ENCODE measurements at places on chromosomes 16 and 17.
A peak's percentile ranks its signal among the peaks of the same experiment; 100 is the strongest.

DNA sequence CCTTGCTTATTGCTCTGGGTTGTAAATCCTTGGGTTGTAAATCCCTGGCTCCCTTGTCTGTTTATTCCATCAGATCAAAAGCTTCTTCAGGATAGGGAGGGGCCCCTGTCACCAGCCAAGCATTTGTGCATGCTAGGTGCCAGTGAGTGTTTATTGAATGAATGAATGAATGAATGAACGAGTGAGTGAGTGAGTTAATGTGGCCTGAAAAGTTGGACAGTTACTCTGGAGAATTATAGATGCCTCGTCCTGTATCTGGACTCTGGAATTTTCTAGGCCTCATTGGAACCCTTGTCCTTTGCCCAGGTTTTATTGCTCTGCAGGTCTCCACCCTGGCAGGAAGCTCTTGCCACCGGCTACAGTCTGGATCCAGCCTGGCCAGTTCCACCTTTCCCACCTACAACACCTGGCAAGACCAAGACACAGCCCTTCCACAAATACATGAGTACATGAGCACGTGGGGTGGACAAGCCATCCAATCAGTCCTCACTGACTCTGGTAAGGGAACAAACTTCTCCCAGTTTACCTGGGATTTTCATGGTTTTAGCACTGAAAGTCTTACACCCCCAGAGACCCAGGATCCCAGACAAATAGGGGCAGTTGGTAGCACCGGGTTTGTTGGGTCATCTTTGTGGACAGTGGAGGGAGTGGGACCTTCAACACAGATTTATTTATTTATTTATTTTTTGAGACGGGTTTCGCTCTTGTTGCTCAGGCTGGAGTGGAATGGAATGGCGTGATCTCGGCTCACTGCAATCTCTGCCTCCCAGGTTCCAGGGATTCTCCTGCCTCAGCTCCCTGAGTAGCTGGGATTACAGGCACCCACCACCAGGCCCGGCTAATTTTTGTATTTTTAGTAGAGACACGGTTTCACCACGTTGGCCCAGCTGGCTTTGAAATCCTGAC is 14.7 kb upstream of the CDH1 start:
- DNase-seq = no peak

- no peak for DNase-seq
These were observed 60.4 kb downstream of the HS3ST2 start for GRCh38 chr16:22874394-22874793.

- no peak for DNase-seq
These were observed 280.6 kb upstream of the SALL1 start for GRCh38 chr16:51431517-51432241.

GRCh38 chr17:75689441-75689873 is 22.3 kb downstream of the SAP30BP start:
- no peak for DNase-seq

DNA sequence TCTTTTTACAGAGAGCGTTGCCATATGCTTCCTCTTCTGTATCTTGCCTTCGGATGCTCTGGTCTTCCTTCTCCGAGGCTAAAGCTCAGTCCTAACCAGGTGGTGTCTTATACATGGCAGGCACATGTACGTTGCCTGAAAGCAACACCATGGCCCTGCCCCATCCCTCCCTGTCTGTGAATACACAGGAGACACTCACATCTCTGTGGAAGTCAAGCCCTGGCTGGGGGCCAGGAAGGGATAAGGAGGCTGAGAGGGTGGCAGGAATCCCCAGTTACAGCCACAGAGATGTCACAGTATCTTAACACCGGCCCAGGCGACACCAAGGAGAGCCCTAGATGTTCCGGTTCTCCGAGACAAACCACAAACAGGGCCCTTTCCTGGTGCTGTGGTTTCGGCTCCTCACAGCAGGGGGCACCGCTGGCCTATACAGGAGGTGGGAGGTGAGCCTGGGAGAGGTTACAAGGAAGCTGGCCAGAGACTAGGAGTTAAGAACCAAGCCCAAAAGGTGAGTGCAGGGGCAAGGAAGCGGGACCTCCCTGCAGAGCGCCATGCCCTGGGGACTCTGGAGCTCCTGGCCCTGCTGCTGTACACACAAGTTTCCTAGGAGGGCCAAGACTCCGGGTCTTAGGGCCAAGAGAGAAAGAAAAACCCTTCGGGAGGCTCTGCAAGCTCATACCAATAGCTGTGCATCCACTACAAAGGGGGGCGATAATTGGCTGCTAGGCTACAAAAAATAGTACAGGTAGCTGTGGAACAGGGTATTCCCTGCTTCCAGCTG is 41.7 kb downstream of the SRL start:
- peak; percentile 75 for DNase-seq

- DNase-seq = no peak
These were observed 74.5 kb downstream of the RPGRIP1L start for GRCh38 chr16:53629151-53629550.

GRCh38 chr17:30323895-30324319 is 9.9 kb downstream of the TMIGD1 start:
- DNase-seq = no peak

- DNase-seq = no peak
These were observed 6.8 kb downstream of the TPSG1 start for GRCh38 chr16:1218061-1218929.

DNA sequence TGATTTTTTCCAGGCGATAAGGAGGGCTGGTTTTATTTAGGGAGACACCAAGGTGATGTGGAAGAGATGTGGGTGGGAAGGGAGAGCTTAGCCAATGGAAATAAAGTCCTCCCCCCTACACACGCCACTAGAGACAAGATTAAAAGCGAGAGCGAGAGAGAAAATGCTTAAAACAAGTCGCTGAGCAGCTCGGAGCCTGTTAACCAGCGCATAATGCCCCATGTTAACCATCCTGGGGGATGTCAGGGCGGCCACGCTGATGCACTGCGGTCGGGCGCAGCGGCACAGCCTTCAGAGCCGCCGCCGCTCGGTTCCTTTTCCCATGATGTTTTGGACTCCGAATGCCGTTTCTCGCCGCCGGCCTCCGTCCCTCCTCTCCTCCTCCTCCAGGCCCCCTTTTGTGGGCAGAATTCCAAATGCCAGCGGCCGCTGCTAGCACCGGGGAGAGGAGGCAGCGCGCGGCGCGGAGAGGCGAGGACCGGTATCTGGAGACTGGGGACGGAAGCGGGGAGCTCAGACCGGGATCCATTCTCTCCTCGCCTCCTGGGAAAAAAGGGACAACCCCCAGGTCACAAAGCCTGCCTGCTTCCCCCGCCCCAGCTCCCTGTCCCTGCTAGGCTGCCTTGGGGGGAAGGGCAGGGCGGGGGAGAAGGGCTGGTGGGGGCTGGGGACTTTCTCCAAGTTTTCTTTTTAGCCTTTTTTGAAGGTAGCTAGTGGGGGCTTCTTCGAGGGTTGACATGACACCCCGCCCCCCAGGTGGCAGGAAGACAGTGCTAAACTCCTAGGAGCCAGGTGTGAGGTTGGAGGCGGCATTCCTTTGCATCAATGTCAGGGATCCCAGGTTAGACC is 98.1 kb upstream of the CCL2 start:
- DNase-seq = peak; percentile 64

DNA sequence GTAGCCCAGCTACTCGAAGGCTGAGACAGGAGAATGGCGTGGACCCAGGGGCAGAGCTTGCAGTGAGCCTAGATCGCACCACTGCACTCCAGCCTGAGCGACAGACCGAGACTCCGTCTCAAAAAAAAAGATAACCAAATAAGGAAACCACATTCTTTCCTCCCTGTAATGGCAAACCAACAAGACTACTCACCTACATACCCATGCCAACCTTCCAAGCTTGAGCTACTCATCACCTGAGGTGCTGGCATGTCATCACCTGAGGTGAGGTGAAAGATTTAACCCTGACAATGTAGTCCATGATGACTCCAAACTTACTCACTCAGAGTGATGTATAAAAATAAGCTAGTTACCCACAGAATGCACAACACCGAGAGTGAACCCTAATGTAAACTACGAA is 85.2 kb downstream of the SMG6 start:
- DNase-seq = no peak

DNA sequence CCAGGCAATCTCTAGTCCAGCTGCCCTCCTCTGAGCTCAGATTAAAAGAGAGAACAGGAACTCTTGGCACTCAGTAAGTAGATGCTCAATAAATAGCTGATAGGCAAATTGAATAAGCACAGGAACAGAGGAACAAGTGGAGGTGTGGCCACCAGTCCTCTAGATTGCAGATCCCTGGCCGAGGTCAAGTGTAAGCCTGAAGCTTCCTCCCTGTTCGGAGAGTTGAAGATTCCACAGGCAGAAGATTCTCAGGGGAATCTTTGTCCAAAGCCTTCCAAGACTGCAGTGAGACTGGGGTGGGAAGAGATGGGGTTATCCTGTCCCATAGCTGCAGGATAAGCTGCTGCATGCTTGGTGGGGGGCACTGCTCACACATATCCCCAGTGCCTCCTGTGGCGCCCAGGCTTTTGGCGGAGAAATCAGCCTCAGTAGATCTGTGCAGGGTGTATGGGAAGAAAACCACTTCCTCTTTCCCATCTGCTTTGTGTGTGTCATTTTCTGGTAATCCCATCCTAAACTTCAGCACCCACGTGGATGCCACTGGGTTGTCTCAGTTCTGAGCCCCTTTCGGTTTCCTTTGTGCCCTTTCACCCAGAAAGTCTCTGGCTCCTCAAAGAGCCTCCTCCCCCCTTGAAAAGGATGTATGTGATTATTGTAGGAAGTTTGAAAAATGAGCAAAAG is 12.1 kb downstream of the CD300A start:
- DNase-seq = peak; percentile 5

DNA sequence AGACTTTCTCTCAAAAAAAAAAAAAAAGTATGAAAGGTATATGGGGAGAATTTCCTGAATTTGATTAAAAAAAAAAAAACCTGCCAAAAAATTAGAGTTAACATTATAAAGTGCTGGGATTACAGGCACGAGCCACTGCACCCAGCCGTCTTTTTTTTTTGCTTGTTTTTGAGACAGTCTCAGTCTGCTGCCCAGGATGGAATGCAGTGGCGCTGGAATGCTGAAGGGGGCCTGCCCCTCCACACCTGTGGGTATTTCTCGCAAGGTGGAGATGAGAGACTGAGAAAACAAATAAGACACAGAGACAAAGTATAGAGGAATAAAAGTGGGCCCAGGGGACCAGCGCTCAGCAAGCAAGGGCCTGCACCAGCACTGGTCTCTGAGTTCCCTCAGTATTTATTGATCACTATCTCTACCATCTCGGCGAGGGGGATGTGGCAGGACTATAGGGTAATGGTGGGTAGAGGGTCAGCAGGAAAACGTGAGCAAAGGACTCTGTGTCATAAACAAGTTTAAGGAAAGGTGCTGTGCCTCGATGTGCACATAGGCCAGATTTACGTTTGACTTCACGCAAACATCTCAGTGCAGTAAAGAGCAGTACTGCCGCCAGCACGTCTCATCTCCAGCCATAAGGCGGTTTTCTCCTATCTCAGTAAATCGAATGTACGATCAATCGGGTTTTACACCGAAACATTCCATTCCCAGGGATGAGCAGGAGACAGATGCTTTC is 117.2 kb downstream of the GOSR1 start:
- DNase-seq = no peak

- DNase-seq = no peak
These were observed 24.3 kb downstream of the HLF start for GRCh38 chr17:55289106-55289446.

- no peak for DNase-seq
These were observed 540 bp upstream of the RPL38 start for GRCh38 chr17:74202938-74203337.

- no peak for DNase-seq
These were observed 15.7 kb downstream of the GNAO1 start for GRCh38 chr16:56206951-56207350.

GRCh38 chr17:39765175-39765574 is 27.4 kb downstream of the GRB7 start:
- no peak for DNase-seq

DNA sequence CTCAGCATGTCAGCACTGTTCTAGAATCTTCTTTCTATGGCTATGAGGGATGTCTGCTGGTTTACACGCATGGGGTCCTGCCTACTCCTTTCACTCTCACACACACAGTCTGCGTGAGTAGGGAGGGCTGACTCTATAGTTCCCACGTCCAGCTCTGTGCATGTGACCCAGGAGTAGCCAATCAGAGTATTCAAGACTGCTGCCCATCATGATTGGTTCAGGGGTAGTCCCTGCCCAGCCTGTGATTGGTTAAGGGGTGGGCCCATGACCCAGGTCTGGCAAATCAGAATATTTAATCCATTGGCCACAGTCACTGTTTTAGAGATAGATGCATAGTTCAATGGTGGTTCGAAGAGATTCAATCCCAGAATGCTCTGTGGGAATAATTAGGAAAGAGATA is 151.3 kb upstream of the IRX3 start:
- no peak for DNase-seq

- peak; percentile 88 for DNase-seq
These were observed 80.1 kb downstream of the DNAH17 start for GRCh38 chr17:78497115-78497540.

DNA sequence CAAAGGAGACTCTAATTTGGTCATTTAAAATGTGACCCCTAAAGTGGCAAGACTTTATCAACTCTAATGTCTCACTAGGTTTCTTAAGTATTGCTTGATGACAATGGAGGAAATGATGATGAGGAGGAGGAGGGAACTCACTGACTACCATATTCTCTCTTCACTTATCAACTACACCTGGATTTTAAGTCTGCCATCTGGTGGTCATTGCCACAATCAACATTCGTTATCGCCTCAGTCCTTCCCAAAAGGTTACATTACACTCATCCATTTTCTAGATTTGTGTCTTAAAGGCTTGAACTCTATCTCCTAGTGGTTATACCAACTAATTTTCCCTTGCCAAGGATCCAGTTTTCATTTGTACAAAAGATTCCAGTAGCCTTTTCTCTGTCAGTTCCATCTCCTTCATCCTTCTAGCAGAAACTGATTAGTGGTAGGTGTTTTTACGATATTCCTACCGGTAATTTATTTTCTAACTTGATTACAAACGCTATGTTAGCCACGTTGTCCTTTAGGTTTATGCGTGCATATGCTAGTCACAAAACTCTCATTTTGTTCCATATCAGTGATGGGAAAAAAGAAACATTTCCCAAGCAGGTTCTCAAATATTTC is 114.6 kb upstream of the NOG start:
- peak; percentile 35 for DNase-seq

DNA sequence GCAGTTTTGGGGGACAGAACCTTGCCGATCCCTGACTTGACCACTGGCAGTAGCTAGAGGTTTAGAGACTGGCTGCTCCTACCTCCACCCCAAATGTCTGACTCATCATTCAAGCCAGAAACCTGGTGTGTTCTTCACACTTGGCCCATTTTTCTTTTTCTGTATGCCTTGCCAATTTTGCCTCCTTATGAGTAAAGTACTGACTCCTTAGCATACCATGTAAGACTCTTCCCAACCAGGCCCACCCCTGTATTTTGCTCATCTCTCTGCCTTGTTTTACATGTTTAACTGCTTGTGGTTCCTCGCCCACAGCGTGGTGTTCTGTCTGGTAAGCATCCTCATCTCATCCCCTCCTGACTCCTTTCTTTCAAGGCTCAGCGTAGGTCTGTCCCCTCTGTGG is 37.9 kb downstream of the NUP88 start:
- no peak for DNase-seq

- peak; percentile 86 for DNase-seq
These were observed 43.0 kb upstream of the TANGO6 start for GRCh38 chr16:68800257-68800875.

DNA sequence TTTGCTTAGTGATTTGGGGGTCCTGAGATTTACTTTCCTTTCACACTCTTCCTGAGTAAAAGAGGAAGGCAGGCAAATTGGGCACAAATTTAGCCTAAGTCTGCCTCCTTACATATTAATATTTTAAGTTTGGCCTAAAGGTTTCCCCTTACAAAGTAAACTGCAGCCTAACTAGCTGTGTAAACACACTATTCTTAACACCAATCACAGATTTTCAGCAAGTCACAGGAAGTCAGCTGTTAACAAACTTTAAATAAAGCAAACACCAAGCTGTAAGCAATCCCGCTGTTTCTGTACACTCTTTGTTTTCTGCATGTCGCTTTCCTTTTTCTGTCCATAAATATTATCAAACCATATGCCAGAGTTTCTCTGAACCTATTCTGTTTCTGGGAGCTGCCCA is 45.1 kb upstream of the ABCC11 start:
- DNase-seq = no peak
